ENCODE measurements at places on chromosomes 13 and 19.

GRCh38 chr19:5676772-5677105 is 3.6 kb downstream of the MICOS13 start:
- no peak for DNase-seq

DNA sequence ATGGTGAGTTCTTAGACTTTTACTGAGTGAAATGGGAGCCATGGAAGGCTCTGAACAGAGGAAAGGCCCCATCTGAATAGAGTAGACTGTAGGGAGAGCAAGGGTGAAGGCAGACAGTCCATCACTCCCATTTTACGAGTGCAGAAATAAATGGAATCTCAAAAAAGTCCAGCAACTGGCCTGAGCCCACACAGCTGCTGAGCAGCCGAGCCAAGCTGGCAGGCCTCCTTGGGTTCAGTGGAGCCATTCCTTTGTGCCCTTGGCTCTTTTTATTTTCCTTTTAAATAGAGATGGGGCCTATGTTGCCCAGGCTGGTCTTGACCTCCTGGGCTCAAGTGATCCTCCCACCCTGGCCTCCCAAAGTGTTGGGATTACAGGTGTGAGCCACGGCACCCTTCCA is 1.0 kb upstream of the MYH14 start:
- DNase-seq: no peak

DNA sequence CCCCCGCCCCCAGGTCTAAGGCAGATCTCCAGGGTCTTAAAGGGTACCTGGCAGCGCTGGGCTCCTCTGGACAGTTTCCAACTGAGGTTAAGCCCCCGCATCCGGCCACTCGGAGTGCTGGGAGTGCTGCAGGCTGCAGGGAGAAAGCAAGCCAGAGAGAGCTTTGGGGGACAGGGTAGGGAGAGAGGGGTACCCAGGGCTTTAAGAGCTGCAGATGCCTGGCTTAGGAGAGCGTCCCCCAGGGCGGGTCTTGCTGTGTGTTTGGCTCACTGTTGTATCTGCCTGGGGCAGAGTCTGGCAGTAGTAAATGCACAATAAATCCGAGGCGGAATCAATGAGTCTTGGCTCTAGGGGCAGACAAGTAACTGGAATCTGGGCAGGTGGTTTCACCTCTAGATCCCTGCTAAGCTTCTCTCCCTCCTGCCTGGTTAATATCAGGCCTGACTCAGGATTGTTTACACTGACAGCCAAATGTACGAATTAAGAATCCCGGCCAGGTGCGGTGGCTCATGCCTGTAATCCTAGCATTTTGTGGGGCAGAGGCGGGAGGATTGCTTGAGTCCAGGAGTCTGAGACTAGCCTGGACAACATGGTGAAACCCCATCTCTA is 798 bp upstream of the COX6B2 start:
- no peak for DNase-seq

DNA sequence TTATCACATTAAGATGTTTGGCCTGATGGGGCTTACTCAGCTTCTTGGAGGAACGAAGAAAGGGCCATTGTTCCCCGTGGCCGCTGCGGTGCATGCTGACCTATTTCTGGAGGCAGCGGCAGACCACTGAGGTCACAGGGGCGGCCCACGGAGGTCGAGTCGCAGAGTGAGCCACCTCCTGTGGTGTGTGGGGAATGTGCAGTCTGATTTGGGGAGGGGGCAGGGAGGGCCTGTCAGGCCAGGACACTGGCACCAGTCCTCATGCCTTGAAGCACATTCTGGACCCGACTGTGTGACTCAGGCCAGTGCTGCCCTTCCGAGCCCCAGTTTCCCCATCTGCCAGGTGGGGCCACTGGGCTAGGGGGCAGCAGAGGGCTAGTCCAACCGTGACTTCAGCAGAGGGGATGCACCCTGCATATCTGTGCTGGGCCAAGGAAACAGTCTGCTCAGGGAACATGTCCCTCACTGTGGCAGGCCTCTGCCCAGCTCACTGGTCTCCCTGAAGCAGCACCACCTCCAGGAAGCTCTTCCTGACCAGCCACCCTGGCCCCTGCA is 6.3 kb downstream of the SLC7A10 start:
- DNase-seq: no peak

DNA sequence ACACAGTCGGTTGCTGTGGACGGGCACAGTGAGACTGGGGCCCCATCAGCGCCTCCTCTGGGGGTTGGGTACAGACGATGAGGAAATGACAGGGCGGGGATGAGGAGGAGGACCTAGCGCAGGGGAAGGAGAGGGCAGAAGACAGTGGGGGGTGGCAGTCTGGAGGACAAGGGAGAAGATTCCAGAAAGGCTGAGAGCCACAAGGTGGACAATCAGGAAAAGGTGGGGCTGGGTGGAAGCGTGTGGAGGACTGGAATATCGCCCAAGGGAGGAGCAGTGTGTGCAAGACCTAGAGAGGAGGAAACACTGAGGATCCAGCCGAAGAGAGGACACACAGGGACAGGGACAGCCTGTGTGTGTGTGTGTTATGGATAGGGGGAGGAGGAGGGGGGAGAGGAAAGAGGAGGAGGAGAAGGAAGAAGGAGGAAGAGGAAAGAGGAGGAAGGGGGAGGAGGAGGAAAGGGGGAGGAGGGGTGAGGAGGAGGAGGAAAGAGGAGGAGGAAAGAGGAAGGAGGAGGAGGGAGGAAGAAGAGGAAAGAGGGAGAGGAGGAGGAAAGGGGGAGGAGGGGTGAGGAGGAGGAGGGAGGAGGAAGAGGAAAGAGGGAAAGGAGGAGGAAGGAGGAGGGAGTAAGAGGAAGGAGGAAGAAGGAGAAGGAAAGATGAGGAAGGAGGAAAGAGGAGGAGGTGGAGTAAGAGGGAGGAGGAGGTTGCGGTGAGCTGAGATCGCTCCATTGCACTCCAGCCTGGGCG is 15.8 kb upstream of the GARIN5A start:
- DNase-seq: peak; percentile 60

Data from psoas muscle (tissue), 8 donors.